ENCODE measurements at places on chromosomes 6 and 20. TPM values are rescaled to one million over a fixed set of nuclear protein-coding genes. Genes with fewer than 3 reads are reported as not detected.

DNA sequence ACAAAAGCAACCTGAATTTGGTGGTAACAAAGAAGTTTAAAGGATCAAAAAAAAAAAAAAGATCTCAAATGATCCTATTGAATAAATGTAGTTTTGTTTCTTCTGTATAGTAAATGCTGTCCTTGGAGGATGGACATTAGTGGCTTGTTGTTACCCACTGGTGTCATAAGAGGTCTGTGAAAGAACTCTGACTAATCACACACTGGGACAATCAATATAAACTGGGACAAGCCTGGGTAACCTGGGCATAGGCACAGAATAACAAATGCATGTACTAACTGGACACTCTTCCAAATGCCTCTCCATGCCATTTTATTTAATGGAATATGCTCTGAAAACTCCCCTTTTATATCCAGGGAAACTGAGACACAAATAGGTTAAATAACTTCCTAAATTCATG lies 241.4 kb downstream of the DOK5 start:
- no peak for DNase-seq

- no peak for DNase-seq
Observed at GRCh38 chr6:158894193-158894592, 75.0 kb upstream of the EZR start.

- no peak for DNase-seq
Observed at GRCh38 chr6:157831018-157831369, 7.9 kb downstream of the SNX9 start.

DNA sequence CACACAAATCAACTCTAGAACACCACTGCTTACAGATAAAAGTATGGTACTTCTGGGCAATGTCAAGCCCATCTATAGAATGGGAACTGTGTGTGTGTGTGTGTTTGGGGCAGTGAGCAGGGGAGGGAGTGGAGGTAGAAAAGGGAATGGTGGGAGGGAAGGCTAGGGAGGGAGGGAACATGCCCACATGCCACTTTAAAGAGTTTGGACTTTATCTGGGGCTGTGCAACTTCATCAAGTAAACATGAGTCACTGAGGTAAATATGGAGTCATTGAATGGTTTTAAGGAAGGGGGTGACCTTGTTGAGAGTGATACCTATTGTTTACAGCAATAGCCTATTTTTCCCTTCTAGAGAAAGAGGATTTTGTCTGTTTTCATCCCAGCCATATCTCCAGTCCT lies 22.5 kb upstream of the RNGTT start:
- DNase-seq = no peak

FAM209B gene
- not detected for total RNA-seq

DNA sequence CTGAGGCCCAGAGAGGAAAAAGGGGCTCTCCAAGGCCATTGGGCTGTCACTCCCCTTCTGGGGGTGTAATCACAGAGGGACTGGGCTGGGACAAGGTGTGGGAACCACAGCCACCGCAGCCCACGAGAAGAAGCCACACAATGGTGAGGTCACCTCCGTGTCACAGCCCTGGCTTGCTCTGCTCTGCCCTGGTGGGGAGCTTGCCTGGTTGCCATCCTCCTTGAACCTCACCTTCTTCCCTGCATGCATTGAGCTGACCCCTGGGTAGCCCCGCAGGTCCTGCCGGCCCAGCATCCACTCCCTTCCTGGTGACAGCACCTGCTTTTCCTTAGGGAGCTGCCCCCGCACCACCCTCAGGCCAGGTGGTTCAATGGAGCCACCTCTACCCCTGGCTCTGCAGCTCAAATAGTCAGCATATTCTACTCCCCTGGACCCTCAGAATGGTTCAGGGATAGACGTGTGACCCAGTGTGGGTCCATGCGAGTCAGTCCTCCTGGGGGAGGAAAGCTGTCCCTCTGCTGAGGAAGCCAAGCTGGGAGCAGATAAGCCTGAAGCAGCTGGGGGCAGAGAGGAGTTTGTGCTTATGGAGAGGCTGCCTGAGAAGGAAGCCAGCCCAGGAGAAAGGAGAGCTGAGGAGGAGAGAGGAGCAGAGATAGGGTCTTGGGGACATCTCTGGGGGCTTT lies 21.3 kb downstream of the RBM38 start:
- no peak for DNase-seq

GRCh38 chr20:11705512-11705911 lies 212.2 kb upstream of the BTBD3 start:
- no peak for DNase-seq

DNA sequence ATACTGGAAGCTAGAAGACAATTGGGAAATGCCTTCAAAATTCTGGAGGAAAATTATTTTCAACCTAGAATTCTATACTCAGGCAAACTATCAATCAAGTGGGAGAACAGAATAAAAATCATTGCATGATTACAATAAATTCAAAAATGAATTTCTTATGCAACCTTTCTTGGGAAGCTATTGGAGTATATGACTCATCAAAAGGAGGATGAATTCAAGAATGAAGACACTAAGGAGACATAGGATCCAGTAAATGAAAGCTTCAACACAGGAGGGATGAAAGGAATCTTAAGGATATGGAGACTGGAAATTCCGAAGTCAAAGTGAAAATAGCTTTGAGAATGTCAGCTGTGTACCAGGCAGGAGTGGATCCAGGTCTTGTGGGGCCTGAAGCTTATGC lies 12.6 kb upstream of the UBR2 start:
- DNase-seq = no peak

- DNase-seq = no peak
Observed at GRCh38 chr20:31843881-31844280, 1.5 kb downstream of the FOXS1 start.

DNA sequence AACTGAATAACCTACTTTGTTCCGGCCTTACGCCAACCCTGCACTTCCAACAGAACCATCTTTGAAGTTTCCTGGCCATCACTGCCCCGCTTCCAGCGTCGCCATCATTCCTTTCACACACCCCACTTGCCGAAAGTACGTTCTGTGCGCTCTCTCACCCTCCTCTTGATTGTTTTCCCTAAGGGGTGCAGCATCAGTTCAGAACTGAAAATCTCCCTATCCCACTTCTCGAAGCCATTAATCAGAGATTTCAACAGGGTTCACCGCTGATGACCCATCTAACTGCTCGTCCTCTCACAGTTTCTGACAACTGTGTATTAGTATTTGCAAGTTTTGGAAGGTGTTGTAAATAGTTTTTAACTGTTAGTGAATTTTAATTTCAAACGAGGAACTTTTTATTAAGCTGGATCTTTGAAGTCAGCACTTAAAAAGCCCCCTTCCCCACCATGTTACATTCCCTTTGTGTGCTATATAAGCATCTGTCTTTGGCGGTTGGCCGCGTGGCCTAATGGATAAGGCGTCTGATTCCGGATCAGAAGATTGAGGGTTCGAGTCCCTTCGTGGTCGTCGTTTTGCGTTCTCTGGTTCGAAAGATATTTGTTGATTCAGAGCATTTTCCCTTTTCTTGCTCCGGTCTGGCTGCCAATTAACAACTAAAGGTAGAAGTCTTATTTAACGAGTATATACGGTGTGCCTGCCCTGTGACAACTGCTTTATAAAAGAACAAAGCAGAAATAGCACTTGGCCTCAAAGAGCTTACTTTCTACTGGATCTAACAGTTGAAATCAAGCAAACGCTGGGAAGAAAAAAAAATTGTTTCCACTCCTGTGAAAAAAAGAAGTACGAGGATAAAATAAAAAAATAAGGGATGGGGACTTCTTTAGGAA lies 42.6 kb downstream of the TRIM27 start:
- no peak for DNase-seq

- DNase-seq = no peak
Observed at GRCh38 chr20:38050686-38051085, 17.1 kb downstream of the RPRD1B start.

GRCh38 chr20:11020712-11021111 lies 346.9 kb upstream of the JAG1 start:
- DNase-seq = no peak

FAXC gene
- total RNA-seq = 5.6 TPM

- no peak for DNase-seq
Observed at GRCh38 chr6:92942549-92942948, 476.8 kb downstream of the EPHA7 start.

DNA sequence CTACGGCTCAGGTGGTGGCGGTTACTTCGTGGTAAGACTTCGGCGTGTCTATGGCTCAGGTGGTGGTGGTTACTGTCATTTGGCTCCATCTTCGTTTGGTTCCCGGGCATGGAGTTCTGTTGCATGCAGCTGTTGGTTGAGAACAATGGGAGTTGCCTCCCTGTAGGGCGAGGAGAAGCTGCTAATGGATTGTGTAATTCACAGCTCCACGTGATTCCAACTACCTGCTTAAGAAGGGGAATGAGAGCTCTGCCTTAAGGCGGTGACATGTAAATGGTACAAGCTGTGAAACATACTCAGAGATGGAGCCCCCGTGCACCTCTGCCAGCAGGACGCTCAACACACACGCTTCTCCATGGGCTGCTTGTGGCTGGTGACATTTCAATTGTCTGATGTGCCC lies 12.4 kb upstream of the DACT2 start:
- no peak for DNase-seq

- no peak for DNase-seq
Observed at GRCh38 chr6:2557181-2557720, 193.5 kb downstream of the MYLK4 start.

GRCh38 chr20:60558486-60558885 lies 600.3 kb downstream of the CDH26 start:
- DNase-seq = no peak

- DNase-seq = no peak
Observed at GRCh38 chr6:131694832-131695426, 6.3 kb downstream of the OR2A4 start.

DNA sequence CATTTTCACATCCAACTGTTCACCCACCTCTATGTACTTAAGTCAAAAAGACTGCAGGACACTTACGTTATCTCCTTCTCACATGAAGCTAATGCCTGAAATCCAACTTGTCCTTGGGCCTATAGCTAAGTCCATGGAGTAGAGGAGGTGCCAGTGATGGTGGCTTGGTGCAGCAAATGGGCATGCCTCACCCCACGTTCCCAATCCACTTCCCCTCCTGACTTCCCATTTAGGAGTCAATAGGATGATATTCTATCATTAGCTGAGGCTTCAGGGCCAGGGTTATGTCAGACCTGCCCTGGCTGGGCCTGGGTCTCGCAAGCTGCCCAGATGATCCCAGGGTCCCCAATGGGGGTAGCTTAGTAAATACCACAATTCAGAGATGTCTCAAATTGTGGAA lies 410.4 kb downstream of the MAFB start:
- no peak for DNase-seq

GRCh38 chr6:110590821-110591351 lies 114.5 kb upstream of the SLC22A16 start:
- no peak for DNase-seq

DNA sequence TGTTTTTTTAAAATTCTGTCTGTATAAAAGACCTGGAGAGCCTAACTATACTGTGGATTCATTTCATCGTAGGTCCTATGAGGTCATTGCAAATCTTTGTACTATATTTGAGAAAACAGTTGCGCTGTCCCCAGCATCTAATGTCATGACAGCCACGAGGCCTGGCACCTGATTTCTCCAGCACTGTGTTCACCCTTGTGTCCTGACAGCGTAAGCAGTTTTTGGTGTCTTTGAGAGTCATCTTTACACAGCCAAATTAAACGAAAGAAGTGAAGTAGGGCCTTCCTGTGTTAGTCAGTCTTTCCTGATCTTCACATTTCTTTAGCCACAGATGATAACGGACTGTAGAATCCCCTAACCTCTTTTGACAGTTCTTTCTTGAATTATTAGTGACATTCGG lies 70.6 kb upstream of the PHACTR2 start:
- no peak for DNase-seq
